ENCODE measurements at places on chromosomes 2 and 18. TPM values are rescaled to one million over a fixed set of nuclear protein-coding genes. Genes with fewer than 3 reads are reported as not detected.

The PAX3 gene
- total RNA-seq, result not detected

The CHCHD5 gene
- total RNA-seq, result 17.5 TPM

The KANSL1L gene
- total RNA-seq, result 22.3 TPM

The TUBA4B gene
- total RNA-seq, result not detected

The VSNL1 gene
- 0.22 TPM for total RNA-seq

The POTEJ gene
- not detected for total RNA-seq

The VWC2L gene
- total RNA-seq, result not detected

The SLC19A3 gene
- 2.4 TPM for total RNA-seq
